ENCODE measurements at places on chromosomes 6 and 20.

GRCh38 chr20:62699296-62699695 lies 9.3 kb upstream of the NTSR1 start:
- no peak for DNase-seq

DNA sequence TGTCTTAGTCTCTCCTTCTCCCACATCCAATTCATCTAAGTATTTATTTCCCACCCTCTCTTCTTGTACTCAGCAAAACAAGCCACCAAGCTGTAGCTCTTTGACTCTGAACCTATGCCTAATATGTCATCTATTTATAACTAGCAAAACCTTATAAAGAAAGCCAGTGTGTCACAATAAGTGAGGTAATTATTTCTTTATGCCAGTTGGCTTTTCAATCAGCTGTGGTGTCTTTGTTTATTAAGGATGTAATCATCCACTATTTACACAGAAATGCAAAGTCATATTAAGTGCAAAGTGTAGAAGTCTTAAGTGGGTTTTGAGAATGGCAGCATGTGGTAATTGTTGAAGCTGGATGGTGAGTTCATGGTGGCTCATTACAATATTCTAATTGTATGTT lies 215.2 kb upstream of the HTR1E start:
- no peak for DNase-seq

DNA sequence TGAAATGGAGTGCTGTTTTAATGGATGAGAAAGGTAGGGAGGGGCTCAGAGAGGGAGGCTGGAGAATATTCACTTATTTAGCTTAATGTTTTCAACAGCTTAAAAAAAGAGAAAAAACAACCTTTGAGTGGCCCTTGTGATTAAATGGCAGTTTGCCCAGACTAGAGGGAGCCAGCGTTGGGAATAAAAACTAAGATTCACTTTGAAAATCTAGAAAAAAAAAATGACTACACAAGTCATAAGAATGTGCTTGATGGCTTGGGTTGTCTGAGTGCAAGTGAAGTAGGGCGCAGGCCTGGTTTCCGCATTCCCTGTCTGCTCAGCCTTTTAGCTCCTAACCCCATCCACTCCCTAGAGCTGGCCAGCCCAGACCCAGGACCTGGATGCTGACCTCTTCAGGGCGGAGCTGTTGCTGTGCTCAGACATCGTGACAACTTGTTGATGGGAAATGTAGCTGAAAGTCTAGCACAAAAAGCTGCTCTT lies 28.9 kb downstream of the UTRN start:
- DNase-seq, result no peak

- DNase-seq, result peak; percentile 15
Observed at GRCh38 chr6:38570750-38571149, 69.0 kb downstream of the BTBD9 start.

DNA sequence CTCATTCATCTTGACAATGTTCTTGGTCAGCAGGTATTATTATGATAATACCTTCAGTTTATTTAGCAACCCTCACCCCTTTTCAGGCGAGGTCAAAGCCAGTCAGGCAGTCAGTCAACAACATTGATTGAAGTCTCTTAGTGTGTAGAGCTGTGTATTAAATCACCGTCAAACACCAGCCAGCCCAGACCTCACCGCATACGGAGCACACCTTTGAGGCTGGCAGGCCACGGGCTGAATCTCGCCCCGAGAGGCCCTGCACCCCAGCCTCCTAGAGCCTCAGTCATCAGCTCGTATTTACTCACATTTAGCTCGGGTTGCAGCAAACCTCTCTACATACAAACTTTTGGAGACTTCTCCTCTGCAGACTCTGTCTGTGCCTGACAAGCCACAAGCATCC lies 36.0 kb upstream of the FOXA2 start:
- DNase-seq, result no peak

- no peak for DNase-seq
Observed at GRCh38 chr6:128333581-128334223, 186.7 kb downstream of the PTPRK start.

DNA sequence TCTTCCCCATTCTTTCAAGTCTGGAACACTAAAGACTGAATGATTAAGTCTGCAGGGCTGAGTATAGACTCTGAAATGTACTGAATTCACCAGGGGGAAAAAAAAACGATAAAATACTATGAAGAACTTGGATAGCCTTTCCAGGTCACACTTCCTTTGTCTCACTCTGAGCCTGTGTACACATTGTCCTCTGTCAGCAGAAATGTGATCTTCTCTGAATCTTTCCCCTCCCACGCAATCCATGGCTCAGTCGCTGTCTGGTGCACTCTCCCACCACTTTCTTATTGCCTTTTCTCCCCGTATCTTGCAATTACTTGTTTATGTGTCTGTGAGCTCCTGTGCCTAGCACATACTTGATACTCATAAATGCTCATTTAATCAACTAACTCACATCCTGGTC lies 212.6 kb upstream of the RSPO3 start:
- no peak for DNase-seq

DNA sequence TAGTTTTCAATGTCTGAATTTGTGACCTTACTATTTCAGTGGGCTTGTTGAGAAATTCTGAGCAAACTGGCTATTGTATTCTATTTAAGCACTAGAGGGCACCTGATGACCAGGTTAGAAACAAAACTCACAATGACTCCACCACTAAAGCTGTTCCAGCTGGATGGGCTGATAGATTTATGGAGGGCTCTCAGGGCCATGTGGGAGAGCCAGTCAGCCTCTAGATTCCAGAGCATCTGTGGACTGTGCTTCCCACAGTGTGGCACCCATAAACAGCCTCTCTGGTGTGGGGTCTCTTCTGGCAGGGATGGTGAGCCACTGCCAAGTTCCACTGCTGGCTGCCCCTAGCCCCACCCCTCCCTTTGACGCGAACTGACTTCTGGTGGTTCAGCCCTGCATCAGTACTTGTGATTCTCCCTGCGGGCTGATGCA lies 29.2 kb downstream of the C6orf58 start:
- DNase-seq, result no peak

DNA sequence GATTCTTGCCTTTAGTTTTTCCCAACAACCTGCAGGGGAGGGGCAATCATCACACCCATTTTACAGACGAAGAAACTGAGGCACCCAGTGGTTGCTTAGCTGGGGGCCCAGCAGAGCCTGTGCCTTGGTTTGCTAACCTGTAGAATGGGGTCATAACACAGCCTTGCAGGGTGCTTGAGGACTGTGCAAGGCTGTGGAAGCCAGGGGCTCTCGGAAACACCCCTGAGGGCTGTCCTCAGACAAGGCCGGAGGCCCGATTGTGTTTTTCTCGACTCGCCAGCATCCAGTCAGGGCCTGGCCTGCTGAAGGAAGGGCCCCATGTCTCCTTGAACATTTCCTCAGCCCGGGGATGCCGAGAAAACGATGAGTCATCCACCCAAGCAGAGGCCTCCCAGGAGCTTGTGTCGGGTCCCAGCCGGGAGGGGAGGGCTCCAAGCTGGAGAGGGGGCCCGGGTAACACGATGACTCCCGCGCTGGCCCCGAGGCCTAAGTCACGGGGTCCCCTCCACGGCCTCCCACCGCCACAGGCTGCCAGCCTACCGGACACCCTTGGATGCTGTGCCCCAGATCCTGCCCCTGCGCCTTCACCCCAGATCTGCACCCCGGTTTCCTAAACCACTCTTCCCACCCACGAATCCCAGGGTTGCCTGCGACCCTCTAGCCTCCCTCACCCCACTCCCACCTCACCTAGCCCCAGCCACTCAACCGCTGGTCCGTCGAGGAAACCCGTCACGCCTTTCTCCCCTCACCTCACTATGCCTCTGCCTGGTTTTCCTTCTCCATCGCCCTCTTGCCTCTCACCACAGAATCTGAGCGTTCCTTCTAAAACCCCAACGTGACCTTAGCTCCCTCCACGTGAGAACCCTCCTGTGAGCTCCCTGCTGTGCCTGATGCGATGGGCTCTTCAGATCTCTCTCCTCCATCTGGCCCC lies 10.6 kb downstream of the NOL4L start:
- DNase-seq, result peak; percentile 13

DNA sequence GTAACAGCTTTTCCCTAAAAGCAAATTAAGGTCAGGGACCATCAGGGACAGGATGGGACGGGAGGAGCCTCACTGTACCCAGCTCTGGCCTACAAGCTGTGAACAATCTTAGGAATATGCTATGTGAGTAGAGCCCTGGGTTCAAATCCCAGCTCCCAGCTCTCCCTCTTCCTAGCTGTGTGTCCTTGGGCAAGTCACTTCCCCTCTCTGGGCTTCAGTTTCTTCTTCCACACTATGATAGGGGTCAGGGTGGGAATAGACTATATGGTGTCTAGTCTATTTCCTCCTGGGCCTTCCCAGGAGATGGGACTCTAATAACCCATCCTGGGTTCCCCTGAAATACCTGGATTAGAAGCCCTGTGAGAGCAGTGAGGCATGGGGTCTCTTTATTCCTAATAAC lies 41.6 kb downstream of the CPNE5 start:
- DNase-seq, result no peak

DNA sequence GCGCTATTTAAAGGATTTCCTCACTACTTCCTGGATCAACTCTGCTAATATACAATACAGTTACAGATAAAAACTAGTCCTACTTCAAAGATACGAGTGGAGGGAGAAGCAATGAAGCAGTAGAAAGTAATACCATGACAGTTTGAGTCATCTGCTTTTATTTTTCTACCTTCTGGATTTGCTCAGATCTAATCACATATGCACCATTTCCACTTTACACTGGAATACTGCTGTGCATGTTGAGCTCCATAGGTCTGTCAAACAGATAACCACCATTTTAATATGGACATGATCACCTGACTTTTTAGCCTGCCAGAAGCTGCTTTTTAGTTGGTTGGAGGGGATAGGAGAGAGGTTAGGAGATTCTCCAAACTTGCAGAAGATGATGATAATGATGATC lies 92.5 kb downstream of the MMUT start:
- no peak for DNase-seq

- DNase-seq, result no peak
Observed at GRCh38 chr6:71675386-71675785, 211.0 kb upstream of the RIMS1 start.

GRCh38 chr6:149458806-149459205 lies 26.0 kb downstream of the ZC3H12D start:
- no peak for DNase-seq

GRCh38 chr6:33694977-33695376 lies 16.5 kb downstream of the UQCC2 start:
- no peak for DNase-seq

- DNase-seq, result no peak
Observed at GRCh38 chr6:79670789-79671188, 39.7 kb downstream of the SH3BGRL2 start.

DNA sequence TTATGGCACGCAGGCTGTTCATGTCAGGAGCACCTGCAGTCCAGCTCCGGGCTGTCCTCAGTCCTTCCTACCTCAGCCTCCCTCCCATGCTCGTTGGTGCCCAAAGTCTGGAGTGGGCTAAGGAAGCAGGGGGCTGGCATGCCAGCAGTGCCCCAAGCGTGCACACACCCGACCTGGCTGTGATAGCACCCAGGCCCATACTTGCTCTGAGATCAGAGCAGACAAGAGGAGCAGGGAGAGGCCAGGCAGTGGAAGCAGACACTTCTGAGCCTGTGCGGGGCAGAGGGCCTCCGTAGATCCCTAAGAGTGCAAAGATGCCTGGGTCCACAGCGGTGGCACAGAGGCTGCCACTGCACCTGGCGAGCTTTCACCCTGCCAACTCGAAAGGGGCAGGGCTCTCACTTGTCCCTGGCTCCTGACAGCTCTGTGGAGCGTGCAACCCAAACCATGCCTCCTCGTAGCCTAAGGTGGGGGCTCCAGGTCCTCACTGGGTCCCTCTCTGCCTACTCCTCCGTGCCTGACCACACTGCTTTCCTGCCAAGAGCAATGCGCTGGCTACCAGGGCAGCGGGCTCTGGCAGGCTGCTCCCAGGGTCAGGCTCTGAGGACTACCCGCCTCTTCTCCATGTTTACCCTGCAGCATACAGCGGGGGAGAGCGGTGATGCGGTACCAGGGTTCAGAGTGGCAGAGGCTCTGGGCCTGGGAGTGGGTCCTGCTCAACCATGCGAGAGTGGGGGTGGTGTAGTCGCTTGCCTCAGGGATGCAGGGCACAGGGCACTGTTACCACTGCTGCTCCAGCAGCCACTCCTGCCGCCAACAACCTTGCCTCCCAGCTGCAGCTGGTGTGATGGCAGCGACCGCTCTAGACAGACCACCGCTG lies 59.5 kb downstream of the MANEA start:
- DNase-seq, result no peak

DNA sequence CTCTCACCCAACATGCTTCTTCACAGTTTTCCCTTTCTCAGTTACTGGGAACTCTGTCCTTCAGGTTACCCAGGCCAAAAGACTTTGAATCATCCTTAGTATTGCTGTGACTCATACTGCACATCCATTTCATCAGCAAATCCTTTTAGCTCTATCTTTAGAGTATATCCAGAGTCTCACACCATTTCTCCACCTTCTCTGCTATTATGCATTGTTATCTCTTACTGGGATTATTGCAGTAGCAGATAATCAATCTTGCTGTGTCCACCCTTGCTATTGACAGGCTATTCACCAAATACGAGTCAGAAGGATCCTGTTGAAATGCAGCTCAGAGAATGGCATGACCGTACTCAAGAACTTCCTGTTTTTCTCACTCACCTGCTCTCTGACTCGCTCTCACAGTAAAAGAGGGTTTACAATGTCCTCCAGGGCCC lies 57.3 kb downstream of the BCKDHB start:
- peak; percentile 7 for DNase-seq

- DNase-seq, result no peak
Observed at GRCh38 chr20:62042025-62042820, 23.5 kb downstream of the TAF4 start.

GRCh38 chr6:17280552-17281090 lies 540 bp upstream of the RBM24 start:
- no peak for DNase-seq

GRCh38 chr6:41734666-41735426 lies 562 bp downstream of the TFEB start:
- peak; percentile 78 for DNase-seq

- no peak for DNase-seq
Observed at GRCh38 chr6:77425216-77425615, 38.1 kb downstream of the HTR1B start.

- no peak for DNase-seq
Observed at GRCh38 chr6:52546192-52546591, 30.7 kb downstream of the TRAM2 start.

DNA sequence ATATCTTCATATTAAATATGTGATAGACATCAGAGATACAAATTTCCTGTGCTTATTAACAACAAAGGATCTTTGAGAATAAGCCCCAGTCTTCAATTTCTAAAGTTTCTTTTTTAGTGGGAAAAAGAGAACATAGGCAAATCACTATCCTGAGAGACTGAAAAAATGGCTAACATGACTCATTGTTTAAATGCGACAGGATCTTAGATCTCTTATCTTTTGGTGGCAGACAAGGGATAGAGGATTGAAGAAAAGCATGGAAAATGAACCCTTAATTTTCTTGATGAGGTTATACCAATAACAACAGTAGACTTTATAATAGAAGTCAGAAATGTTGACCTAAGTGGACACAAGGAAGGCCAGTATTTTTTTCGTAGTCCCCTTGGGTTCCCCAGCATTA lies 178.6 kb upstream of the MAP3K7 start:
- no peak for DNase-seq

- no peak for DNase-seq
Observed at GRCh38 chr6:37990762-37991525, 171.4 kb downstream of the ZFAND3 start.

All from CD4-positive, alpha-beta T cell treated with Interleukin-21 for 1 hour (primary cell).